ENCODE measurements at places on chromosomes 6 and 20. TPM values are rescaled to one million over a fixed set of nuclear protein-coding genes. Genes with fewer than 3 reads are reported as not detected.

The KIAA1586 gene
- 13.7 TPM for total RNA-seq

The RBM24 gene
- 1.5 TPM for total RNA-seq

The FILIP1 gene
- 7.3 TPM for total RNA-seq

The SESN1 gene
- total RNA-seq = 13.7 TPM

The KIAA0408 gene
- total RNA-seq = 2.4 TPM

The CCR6 gene
- not detected for total RNA-seq

The ENPP4 gene
- total RNA-seq = 21.3 TPM

The TRIM15 gene
- not detected for total RNA-seq

The LHFPL5 gene
- not detected for total RNA-seq

The LCA5 gene
- 3.7 TPM for total RNA-seq

The SPDEF gene
- total RNA-seq = under 0.01 TPM

The RCAN2 gene
- 10.4 TPM for total RNA-seq

The ZSCAN9 gene
- total RNA-seq = 8.1 TPM

The AIF1 gene
- total RNA-seq = not detected

The XKR7 gene
- total RNA-seq = not detected

The MROH8 gene
- total RNA-seq = 1.6 TPM

The RSPH4A gene
- 0.19 TPM for total RNA-seq

The TPX2 gene
- 37.1 TPM for total RNA-seq

The MMP24 gene
- total RNA-seq = 0.53 TPM

The IPCEF1 gene
- 0.12 TPM for total RNA-seq

The CLIC5 gene
- not detected for total RNA-seq

The CALHM4 gene
- not detected for total RNA-seq

The ENPP3 gene
- total RNA-seq = 0.40 TPM

The PRDM13 gene
- not detected for total RNA-seq

The PBOV1 gene
- total RNA-seq = not detected

The HS3ST5 gene
- total RNA-seq = 0.06 TPM

The SSTR4 gene
- 0.13 TPM for total RNA-seq

The LPIN3 gene
- 3.4 TPM for total RNA-seq

The CLVS2 gene
- not detected for total RNA-seq

The ADGB gene
- total RNA-seq = not detected

The CRISP3 gene
- total RNA-seq = not detected

The SRSF12 gene
- total RNA-seq = under 0.01 TPM

The GLYATL3 gene
- not detected for total RNA-seq

The SLCO4A1 gene
- 0.53 TPM for total RNA-seq

The PSMG4 gene
- 38.8 TPM for total RNA-seq

The GMPR gene
- 37.7 TPM for total RNA-seq

The OGFRL1 gene
- total RNA-seq = 11.4 TPM

The IDH3B gene
- total RNA-seq = 91.4 TPM

The C20orf141 gene
- total RNA-seq = not detected

The PLCB1 gene
- total RNA-seq = 24.3 TPM

The UNC5CL gene
- under 0.01 TPM for total RNA-seq

The TUBB1 gene
- total RNA-seq = under 0.01 TPM

The MAP7 gene
- 0.99 TPM for total RNA-seq

The GJA10 gene
- not detected for total RNA-seq

The ALDH8A1 gene
- total RNA-seq = 0.92 TPM

The DSP gene
- total RNA-seq = 0.25 TPM

The MACROD2 gene
- total RNA-seq = 0.56 TPM

The SASH1 gene
- total RNA-seq = 93.0 TPM

The MICA gene
- 18.3 TPM for total RNA-seq

The COL12A1 gene
- total RNA-seq = 328 TPM

The DZANK1 gene
- total RNA-seq = 1.2 TPM

The GLP1R gene
- not detected for total RNA-seq

The TEAD3 gene
- total RNA-seq = 6.9 TPM

All from aortic smooth muscle cell (primary cell).